ENCODE measurements at places on chromosomes 6 and 20. TPM values are rescaled to one million over a fixed set of nuclear protein-coding genes. Genes with fewer than 3 reads are reported as not detected.

CALHM4 gene
- not detected for polyA plus RNA-seq

OR12D2 gene
- polyA plus RNA-seq = not detected

HRH3 gene
- not detected for polyA plus RNA-seq

SMLR1 gene
- polyA plus RNA-seq = not detected

CTAGE9 gene
- not detected for polyA plus RNA-seq

ETV7 gene
- 3.6 TPM for polyA plus RNA-seq

Data from sigmoid colon (tissue), 7 donors.